Cortex of kidney (tissue), 1 donor: ENCODE measurements at places on chromosomes 2 and 18.

DNA sequence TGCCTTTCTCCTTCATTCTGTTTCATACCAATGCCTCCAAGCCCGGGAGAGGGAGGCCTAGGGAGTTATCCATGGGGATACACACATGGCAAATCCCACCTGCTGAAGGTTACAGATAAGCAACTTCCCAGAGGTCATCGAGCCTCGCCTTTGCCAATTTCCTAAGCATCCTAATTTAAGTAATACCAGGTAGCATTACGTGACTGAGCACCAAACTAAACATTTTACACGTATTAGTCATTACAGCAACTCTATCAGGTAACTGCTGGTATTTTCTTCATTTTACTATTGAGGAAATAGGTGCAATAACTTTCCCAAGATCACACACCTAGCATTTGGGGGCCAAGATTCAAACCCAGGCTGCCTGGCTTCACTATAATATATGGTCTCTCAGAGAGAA is 30.1 kb upstream of the BZW1 start:
- DNase-seq = no peak

- DNase-seq = no peak
Observed at GRCh38 chr18:76875390-76876325, 53.3 kb downstream of the ZNF236 start.

- no peak for DNase-seq
Observed at GRCh38 chr2:129777762-129778583, 201.5 kb upstream of the RAB6C start.

DNA sequence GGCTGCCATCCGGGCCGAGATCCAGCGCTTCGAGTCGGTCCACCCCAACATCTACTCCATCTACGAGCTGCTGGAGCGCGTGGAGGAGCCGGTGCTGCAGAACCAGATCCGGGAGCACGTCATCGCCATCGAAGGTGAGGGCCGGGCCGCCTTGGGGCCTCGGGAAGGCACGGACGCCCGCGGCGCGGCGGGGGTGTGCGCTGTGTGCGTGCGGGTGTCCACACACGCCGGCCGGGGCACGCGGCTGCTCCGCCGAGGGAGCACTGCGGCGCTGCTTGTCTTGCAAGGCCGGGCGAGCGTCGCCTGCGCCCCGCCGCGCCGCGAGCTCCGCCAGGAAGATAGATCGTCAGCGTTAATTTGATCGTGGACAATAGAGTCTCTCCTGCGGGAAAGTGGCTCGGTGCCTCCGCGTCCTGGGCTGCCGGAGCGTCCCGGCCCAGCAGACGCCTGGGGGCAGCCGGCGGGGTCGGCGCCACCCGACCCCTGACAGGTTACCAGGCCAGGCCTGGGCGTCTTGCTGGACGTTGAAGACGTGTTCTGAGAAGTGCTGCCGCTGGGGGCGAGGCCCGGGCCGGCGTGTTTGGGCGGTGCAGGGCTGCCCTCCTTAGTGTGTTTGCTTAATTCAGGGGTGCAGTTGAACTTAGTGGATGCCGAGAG is 1.0 kb downstream of the AGAP1 start:
- DNase-seq = no peak

GRCh38 chr2:168530982-168531622 is 75.0 kb downstream of the CERS6 start:
- no peak for DNase-seq

DNA sequence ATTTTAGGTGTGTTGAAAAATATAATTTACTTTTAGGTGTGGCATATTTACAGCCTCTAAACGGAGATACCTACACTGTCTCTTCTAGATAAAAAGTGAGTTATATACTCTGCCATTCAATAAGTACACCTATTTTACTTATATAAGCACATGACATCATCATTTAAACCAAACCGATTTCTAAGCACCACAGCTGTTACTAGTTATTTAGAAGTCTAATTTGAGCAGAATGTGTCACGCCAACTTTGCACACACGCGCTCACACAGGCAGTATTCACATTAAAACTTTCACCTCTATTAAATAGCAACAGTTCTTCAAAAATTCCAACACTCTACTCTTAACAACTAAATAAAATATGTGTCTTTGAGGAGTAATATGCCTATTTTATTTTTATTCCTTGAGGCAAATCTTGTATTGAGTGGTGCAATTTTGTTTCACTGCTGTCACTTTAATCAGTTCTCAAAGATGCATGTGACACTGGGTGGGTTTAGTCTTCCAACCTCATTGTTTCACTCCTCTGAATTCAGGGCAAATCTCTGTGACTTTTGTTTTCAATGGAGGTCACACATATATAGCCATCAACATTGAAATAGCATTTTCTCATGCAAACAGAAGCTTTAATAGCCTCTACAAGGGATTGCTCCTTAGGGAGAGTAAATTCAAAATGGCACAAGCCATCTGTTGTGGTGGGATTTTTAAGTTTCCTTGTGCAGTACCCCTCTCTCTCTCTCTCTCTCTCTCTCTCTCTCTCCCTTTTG is 721.0 kb downstream of the PLCL1 start:
- no peak for DNase-seq

DNA sequence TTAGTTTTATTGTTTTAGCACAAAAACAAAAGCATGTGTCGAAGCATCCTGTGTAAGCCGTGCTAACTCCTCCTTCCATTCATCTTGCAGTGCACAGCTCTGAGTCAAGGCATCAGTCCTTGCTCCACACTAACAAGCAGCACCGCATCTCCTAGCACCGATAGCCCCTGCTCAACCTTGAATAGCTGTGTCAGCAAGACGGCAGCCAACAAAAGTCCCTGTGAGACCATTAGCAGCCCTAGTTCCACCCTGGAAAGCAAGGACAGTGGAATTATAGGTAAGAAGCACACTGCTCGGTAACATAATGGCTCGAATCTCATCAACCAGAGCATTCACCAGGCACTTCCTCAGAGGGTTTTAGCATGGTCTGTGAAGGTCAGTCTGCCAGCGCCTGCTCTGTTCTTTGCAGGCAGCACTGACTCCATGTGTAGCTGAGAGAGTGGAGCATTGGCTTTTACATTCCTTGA is 136.2 kb downstream of the WDSUB1 start:
- no peak for DNase-seq

DNA sequence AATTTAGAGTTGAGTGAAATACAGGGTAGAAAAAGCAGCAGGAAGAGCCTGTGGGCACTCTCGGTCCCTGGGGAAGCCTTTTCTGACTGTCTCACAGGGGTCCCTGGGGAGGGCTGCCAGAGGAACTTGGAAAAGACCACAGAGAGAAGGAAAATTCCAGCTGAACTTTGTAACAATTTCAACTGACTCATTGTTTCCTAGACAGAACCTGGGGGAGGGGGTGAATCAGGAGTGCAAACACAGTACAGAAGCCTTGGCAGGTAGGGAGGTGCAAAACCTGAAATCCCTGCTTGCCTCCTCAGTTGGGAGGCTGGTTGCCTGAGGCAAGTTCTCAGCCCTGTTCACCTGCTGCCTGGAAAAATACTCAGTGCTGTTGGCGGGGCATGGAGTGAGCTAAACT is 106.8 kb downstream of the GRB14 start:
- DNase-seq = no peak

DNA sequence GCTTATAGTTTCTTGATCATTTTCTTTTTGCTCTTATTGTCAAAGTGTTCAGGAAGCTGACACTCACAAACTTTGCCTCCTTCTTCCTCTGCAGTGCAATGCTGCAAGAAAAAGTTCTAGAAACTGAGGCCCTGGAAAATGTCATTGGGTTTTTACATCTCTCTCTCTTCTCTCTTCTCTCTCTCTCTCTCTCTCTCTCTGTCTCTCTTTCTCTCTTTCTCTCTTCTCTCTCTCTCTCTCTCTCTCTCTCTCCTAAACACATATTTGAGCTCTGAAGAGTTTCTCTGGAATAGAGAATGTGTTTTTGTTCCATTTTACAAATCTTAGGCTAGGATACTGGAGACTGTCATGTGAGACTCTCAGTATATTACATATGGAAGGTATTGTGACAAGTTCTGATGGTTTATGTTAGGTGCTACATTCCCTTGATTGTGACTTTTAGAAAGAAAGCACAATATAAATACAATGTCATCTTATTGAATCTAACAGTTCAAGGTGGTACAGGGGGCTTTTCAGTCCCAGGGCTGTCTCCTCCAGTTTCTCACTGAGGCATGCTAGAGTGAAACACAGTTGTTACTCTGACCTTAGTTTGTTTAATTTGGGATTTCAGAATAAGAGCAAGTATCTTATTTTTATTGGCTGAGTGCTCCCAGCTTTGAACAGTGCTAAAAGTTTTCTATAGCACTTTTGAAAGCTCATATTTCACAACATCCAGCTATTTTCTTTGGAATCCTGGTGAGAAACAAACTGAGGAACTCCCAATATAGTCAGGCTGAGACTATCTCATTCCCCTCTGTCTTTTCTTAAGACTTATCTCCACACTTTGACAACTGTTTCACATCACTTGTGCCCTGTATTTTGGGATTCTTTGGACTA is 41.4 kb upstream of the EHBP1 start:
- no peak for DNase-seq

DNA sequence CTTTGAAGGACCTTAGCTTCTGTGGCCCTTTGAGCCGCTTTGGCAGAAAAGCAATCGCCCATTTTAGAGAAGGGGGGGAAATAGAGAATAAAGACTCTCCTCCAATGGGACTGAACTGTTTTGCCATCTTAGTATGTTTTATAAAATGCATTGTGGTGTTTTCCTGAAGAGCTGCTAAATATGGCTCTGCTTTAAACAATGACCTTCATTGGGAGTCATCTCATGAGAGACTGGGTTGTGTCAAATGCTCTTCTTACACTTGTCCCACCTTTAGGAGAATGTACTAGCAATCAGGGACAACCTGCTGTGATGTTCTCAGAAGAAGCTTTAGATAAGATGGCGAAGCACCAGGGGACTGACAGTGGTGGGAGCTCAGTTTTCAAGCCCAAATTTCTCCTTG is 418.9 kb upstream of the POU3F3 start:
- no peak for DNase-seq

DNA sequence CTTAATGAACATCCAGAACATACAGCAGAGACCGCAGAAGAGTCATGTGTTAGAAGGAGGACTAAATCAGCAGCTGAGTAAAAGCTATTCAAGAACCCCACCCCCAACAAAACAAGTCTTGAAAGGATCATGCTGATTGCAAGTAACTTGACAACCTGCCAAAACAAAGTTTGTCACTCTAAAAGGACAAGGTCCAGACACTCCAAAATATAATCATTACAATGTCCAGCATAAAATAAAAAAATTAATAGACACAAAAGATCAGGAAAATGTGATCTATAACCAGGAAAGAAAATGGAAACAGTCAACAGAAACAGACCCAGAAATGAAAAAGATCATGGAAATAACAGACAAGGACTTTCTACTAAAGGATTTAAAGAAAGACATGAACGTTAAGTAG is 28.5 kb downstream of the CCDC88A start:
- DNase-seq = no peak

DNA sequence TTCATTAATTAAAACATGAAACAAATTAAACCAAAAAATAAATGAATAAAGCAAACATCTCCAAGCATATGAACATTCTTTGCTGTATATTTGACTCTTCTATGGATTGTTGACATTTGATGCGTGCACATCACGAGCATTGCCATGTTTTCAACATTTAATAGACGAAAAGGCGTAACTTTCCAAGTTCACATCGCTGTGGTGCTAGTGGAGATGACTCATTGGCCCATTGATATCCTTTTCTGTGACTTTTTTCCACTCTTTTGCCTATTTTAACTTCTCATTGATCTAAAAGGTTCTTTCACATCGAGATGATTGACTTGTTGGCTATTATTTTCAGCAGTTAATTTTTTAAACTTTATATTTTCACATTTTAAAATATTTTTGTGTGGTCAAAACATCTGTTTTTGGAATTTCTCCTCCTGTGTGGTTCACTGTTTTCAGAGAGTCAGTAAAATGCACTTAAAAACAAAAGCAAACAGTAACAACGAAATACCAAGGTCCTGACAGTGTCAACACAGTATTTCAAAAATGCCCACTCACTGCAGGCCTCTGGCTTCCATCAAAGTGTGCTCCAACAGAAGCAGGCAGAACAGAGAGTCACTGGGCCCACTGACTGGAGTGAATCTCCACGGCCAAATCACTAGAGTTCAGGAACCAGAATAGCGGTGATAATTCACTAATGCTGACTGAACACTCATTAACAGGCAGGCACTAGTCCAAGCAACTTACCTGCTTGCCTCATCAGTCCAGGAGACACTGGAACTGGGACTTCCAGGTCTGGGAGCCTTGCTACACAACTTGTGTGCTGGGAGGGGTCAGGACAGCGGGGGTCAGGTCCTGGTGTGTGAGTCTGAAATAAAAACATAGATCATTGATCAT is 372.2 kb upstream of the SMIM21 start:
- DNase-seq = no peak

DNA sequence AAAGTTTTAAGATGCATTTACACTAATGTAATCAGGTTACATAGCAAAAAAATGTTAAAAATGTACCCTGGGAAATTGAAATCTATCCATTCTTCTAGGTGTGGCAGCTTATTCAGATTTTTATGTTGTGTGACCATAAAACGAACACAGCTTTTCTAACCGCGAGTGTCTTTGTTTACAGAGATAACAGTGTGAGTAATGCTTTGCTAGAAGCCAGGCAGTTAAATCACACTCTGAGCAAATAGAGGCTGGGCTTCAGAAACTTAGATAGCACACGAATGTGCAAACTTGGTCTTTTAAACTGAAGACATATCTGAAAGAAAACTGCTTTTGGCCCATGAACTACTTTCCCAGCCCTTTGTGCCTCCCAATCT is 116.1 kb downstream of the SPTBN1 start:
- no peak for DNase-seq

- no peak for DNase-seq
Observed at GRCh38 chr18:49322765-49323490, 137.5 kb downstream of the DYM start.

- DNase-seq = no peak
Observed at GRCh38 chr2:217061916-217062505, 202.1 kb upstream of the TNP1 start.

DNA sequence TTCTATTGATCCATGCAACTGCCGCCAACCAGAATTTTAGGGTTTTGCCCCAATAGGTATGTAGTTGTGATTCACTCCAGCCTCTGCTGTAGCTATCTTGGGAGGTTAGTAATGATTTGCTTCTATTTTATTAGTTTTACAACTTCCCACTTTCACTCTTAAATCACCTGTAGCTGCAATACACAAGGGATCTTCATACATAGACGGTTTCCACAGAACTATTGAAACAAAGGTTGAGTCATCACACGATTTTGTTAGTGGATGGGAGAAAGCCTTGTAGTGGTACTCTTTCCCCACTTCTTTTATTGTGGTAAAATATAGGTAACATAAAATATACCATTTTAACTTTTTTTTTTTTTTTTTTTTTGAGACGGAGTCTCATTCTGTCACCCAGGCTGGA is 104.2 kb upstream of the SPRED2 start:
- no peak for DNase-seq

- DNase-seq = no peak
Observed at GRCh38 chr2:62467475-62468321, 38.3 kb downstream of the TMEM17 start.
